ENCODE measurements at places on chromosomes 6 and 20.

DNA sequence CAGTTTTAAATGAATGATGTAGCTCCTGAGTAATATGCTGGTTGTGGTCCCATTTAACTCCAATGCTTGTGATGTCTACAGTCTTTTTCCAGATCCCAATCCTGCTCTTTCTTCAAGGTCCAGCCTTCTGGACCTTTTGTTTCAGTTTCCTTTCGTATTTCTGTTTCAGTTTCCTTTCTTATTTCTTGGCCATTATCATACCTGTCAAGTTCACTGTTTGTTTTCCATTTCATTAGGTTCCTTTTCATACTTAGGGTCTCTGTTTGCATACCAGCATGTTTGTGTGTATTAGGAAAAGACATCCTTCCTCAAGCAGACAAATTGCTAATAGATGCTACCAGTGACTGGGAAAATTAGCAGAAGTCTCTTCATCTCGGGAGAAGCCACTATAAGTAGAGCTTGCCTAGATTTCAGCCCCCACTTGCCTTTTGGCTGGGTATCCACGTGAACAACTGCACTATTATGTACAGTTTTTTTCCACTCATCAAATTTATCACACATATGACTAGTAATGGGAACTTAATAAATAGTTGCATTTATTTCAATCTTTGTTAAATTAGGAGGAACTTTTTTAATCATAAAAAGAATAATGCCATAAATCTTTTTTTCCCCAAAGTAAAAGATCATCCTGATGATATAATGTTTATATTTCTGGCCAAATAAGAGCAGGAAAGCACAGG is 583.4 kb downstream of the BCKDHB start:
- no peak for DNase-seq

GRCh38 chr6:37243816-37244370 is 13.7 kb upstream of the TBC1D22B start:
- no peak for DNase-seq

- no peak for DNase-seq
These were observed 1.3 kb downstream of the SLCO4A1 start for GRCh38 chr20:62643521-62644043.

GRCh38 chr20:41446456-41446855 is 79.8 kb upstream of the EMILIN3 start:
- DNase-seq, result no peak

- DNase-seq, result no peak
These were observed 18.3 kb downstream of the SDCBP2 start for GRCh38 chr20:1310506-1311190.

DNA sequence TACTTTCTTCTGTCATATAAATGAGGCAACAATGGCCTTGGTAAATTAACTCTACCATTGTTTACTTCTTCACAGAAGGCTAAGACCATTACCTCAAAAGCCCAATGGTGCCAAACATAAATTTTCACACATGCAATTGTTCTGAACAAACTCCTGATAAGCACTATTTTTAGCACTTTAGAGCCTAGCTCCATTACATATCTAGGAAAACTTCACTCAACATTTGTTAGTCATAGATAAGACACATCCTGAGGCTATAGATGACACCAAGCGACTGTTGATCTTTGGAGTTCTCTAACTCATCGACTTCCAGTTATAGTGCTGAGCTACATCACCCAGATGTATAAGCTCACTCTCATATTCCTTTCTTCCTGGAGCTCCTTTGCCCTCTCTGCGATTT is 245.9 kb downstream of the EYS start:
- no peak for DNase-seq
